ENCODE measurements at places on chromosomes 11 and 22. TPM values are rescaled to one million over a fixed set of nuclear protein-coding genes. Genes with fewer than 3 reads are reported as not detected.

Gene ADORA2A
- 10.4 TPM for total RNA-seq

Gene TUB
- 8.9 TPM for total RNA-seq

Gene PATL1
- total RNA-seq: 4.2 TPM

Gene SCGB1D2
- total RNA-seq: not detected

Gene FAM180B
- total RNA-seq: 2.1 TPM

Gene MAP6
- total RNA-seq: 2.1 TPM

Gene BRSK2
- total RNA-seq: 1.0 TPM

Gene SDHD
- total RNA-seq: 129 TPM

Gene GAL3ST1
- total RNA-seq: 2.6 TPM

Gene KCTD14
- 0.52 TPM for total RNA-seq
